ENCODE measurements at places on chromosomes 4 and X. TPM values are rescaled to one million over a fixed set of nuclear protein-coding genes. Genes with fewer than 3 reads are reported as not detected.

The HEPH gene
- 21.2 TPM for total RNA-seq

The SSX2B gene
- not detected for total RNA-seq

The IL3RA gene
- 17.5 TPM for total RNA-seq

The SAGE1 gene
- total RNA-seq = not detected

The TSPAN6 gene
- total RNA-seq = 33.3 TPM

The IQCM gene
- total RNA-seq = not detected
